Astrocyte (in vitro differentiated cells and primary cell): ENCODE measurements at places on chromosomes 12 and 14.

DNA sequence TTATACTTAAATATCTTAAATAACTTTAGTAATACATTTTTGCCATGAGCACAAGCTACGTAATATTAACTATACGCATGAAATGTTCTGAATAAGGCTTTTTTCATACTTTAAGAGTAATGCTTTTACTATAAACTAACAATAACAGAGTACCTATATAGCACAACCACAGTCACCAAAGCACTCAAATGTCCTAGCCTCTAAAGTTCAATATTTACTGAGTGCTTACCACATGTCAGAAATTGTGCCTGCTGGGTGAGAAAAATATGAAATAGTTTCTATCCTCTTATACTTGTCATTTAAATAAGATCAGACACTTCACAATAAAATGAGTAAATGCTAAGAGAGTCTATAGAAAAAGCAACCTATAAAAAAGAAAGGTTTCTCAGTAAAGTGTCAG lies 83.1 kb downstream of the SH2B3 start:
- DNase-seq, result no peak
- no peak overlapping the region for H3K4me3 ChIP-seq
- H3K27ac ChIP-seq, result no peak overlapping the region
- no peaks in the 10 kb centered on the region for H3K4me1 ChIP-seq
- peaks cover 41% of the 10 kb centered on the region for H3K36me3 ChIP-seq

DNA sequence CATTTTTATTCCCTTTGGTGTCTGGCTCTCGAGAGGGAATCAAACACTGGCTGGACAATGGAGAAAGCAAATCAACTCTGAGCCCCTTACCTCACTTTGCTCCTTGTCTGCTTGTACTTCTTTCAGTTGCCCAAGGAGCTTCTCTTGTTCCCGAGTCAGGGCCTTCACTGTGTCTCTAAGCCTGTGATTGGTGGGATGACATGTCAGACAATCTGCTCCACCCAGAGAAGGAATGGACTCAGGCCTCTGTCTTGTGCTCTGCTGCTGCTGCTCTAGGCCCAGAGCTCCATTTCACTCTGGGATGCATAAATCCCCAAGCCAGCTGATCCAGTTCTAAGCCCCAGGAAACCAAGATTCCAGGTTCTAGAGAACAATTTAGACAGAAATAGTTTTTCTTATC lies 7.6 kb downstream of the CALCOCO1 start:
- H3K4me3 ChIP-seq, result no peak overlapping the region
- H3K27me3 ChIP-seq, result no peaks in the 10 kb centered on the region
- H3K4me1 ChIP-seq, result no peaks in the 10 kb centered on the region
- DNase-seq, result no peak
- peaks cover 9% of the 10 kb centered on the region for H3K36me3 ChIP-seq
- no peak overlapping the region for H3K27ac ChIP-seq

DNA sequence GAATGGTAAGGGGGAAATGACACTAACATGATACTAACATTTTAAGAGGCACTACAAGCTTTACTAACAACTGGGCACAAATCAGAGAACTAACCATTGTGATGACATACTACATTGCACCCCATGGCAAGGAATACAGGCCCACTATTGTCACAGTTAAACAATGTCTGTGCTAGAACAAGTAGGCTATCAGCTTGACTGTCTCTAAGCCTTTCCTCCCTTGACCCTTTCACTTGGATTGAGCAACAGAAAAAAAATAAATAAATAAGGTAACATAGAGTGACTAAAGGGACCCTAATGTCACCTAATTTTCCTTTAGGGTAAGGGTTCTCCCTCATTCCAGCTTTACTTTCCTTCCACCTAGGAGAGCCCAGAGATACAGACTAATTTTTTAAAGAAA lies 4.4 kb downstream of the SLC38A2 start:
- H3K4me3 ChIP-seq, result peak overlapping the region; percentile 96
- DNase-seq, result no peak
- peaks cover 79% of the 10 kb centered on the region for H3K36me3 ChIP-seq
- peak overlapping the region; percentile 12 for H3K27ac ChIP-seq

DNA sequence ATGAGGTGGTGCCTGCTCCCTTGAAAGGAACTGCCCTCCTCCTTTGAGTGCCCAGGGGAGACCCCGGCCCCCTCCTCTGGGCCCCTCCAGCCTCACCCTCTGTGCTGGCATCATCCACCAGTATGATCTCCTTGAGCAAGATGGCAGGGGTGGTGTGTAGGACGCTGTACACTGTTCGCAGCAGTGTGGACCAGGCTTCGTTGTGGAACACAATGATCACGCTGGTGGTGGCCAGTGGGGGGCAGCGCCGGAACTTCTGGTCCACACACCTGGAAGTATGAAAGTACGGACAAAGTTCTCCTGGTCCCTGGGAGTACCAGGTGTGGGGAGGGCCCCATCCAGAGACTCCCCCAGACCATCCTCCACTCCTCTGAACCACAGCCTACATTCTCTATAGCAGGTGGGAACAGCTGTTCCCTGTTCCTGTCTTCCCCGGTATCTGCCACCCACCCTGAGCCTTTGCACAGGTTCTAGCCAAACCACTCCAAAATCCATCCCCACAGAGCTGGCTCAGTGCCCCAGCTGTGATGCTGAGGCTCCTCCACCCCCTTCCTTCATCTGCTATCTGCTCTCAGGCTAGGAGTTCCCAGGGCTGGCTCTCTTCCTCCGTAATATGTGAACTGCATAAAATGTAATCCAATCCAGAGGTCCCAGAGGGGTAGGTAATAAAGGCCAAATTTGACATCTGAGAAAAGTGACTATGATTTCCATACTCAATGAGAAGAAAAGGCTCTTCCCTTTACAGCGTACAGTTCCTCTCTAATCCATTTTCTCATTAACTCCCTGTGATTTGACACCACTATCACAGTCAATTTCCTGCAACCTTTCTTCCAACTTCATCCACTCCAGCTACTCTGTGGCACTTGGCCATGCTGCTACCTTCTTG lies 13.9 kb downstream of the GALNT6 start:
- peaks cover 11% of the 10 kb centered on the region for H3K4me1 ChIP-seq
- no peaks in the 10 kb centered on the region for H3K27me3 ChIP-seq
- no peak overlapping the region for H3K4me3 ChIP-seq
- H3K27ac ChIP-seq, result no peak overlapping the region
- no peaks in the 10 kb centered on the region for H3K36me3 ChIP-seq

DNA sequence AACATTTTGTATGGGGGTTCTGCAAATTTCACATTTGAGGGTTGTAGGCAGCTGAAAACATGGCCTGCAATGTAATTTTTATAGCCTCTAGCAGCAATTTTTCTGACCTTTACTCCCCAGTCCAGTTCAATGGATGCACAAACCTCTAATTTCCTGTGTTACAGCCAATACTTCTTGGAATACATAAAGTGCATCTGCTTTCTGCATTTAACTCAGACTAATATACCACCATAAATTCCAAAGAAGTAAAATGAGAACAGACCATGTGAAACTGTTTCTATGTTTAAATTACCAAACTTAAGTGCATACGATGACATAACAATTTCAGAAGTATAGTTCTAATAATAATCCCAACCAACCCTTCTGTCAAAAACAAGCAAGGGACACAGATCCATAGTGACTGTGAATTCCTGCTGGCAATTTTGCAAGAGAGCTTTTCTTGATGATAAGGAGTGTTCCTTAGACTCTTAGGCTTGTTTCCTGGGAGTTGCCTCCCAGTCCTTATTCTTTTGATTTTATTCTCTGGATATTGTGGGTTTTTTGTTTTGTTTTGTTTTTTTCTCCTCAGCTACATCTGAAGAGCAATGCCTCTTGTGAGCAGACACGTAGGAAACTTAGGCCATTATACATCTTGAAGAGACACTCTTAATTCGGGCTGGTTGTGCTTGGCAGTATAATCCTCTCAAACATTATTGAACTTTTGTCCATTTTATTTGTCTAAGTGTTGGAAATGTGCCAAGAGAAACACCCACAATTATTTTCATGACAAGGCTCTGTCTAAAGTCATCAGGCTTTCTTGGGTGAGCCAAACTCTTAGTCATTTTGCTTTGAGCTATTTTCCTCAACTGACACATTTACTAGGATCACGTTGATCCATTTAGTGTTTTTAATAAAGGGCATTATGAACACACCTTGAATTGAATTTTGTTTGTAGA lies 51.3 kb upstream of the RERGL start:
- H3K4me1 ChIP-seq, result peaks cover 11% of the 10 kb centered on the region
- H3K27ac ChIP-seq, result no peak overlapping the region
- peak; percentile 68 for DNase-seq
- no peak overlapping the region for H3K4me3 ChIP-seq

DNA sequence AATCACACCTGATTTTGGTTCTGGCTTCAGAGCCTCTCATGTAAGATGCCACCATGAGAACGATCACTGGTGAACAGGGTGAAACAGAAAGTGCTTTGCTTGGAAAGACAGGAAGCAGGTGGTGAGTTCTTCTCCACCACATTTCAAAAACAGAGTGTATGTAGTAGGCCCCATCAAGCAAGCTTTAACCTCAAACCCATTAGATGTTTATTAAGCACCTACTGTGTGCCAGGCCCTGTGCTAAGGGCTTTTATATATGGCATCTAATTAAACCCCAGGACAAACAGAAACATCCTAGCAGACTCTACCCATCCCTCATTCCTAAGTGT lies 47.8 kb upstream of the MED13L start:
- H3K36me3 ChIP-seq, result no peaks in the 10 kb centered on the region
- DNase-seq, result no peak
- H3K27me3 ChIP-seq, result no peaks in the 10 kb centered on the region

- no peak overlapping the region for H3K27ac ChIP-seq
- no peak overlapping the region for H3K4me3 ChIP-seq
- H3K4me1 ChIP-seq, result peaks cover 28% of the 10 kb centered on the region
- DNase-seq, result no peak
- H3K36me3 ChIP-seq, result no peaks in the 10 kb centered on the region
- H3K27me3 ChIP-seq, result no peaks in the 10 kb centered on the region
Observed at GRCh38 chr14:35388656-35389314, 15.8 kb downstream of the NFKBIA start.

DNA sequence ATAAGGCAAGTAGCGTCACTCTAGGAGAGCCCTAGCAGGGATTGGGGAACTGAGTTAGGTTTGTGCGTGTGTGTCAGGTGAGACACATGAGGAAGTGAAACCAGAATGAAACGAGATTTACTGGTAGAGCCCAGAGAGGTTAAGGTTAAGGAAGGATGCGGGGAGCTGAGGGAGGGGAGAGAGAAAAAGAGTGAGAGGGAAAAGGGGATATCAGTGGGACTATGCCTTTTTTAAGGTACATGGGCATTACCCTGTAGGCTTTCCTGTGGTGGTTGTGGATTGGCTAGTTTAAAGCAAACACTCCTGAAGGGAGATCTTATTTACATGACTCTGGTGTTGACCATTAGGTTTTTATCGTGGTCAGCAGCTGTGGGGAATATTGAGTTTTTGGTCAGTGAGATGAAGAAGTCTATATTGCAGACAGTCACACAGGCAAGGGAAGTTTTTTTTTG lies 13.9 kb downstream of the ZDHHC17 start:
- H3K27ac ChIP-seq, result no peak overlapping the region
- no peak overlapping the region for H3K4me3 ChIP-seq

DNA sequence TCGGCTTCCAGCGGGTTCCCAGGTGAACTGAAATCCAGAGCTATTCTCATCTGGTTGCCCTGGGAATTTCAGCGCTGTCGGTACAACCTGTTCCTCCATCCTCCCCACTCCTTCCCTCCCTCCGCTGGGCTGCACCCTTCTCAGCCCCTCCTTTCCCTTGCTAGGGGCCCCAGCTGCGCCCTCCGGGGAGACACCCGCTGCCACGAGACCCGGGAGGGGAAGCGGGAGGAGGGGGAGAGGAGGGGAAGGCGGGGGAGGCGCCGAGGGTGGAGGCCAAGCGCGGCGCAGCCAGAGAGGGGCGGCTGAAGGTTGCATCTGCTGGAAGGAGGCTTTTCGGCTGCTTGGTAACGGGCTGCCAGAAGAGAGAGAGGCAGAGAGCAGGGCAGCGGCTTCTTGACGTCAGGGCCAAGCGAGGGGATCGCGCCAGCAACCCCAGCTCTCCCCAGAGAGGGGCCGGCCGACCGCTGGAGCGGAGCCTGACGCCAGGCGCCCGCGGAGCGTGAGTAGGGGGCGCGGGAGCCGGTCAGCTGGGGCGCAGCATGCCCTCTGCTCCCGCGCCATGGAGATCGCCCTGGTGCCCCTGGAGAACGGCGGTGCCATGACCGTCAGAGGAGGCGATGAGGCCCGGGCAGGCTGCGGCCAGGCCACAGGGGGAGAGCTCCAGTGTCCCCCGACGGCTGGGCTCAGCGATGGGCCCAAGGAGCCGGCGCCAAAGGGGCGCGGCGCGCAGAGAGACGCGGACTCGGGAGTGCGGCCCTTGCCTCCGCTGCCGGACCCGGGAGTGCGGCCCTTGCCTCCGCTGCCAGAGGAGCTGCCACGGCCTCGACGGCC lies at the start of gene KCNA5:
KCNA5 (plus strand) TSS at position 291 of the 831 bp plus-strand sequence; CDS start at position 560, 269 bp downstream.
- no peak within 1 kb of the TSS for H3K4me3 ChIP-seq
- H3K4me1 ChIP-seq, result no peaks in the 10 kb centered on the region
- DNase-seq, result no peak
- no peak within 1 kb of the TSS for H3K27ac ChIP-seq
- peaks cover 65% of the 10 kb centered on the region for H3K27me3 ChIP-seq

GRCh38 chr12:51075390-51075789 lies 8.0 kb downstream of the CSRNP2 start:
- peaks cover 22% of the 10 kb centered on the region for H3K36me3 ChIP-seq
- H3K27ac ChIP-seq, result no peak overlapping the region
- H3K4me1 ChIP-seq, result no peaks in the 10 kb centered on the region

- H3K27me3 ChIP-seq, result no peaks in the 10 kb centered on the region
- no peak for DNase-seq
- H3K36me3 ChIP-seq, result no peaks in the 10 kb centered on the region
- peaks cover 30% of the 10 kb centered on the region for H3K4me1 ChIP-seq
Observed at GRCh38 chr12:124554429-124555029, 12.9 kb downstream of the NCOR2 start.

DNA sequence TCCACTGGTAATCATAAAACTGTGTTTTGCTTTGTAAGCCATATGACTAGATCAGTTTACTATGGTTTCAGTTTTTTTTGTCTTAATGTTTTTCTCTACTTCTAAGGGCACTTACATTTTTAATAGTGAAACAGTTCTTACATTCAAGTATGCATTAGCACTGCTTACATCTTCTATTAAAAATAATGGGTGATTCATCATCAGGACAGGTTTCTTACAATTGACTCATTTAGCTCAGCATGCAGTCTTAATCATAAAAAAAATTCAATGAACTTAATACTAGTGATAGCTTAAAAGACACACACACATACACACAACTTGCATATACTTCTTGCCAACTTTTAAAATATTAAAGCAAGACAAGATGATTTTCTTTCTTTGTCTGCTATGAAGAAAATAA lies 845.7 kb upstream of the USP15 start:
- no peaks in the 10 kb centered on the region for H3K4me1 ChIP-seq
- no peak overlapping the region for H3K4me3 ChIP-seq
- no peak for DNase-seq
- H3K27ac ChIP-seq, result no peak overlapping the region
- no peaks in the 10 kb centered on the region for H3K36me3 ChIP-seq
- H3K27me3 ChIP-seq, result no peaks in the 10 kb centered on the region
